G401 (cell line): ENCODE measurements at places on chromosomes 16 and 17.

GRCh38 chr17:68954146-68954896, 871 bp downstream of the ABCA8 start:
- no peak for DNase-seq

GRCh38 chr16:3152027-3152276, 17.1 kb downstream of the ZNF213 start:
- no peak for DNase-seq

DNA sequence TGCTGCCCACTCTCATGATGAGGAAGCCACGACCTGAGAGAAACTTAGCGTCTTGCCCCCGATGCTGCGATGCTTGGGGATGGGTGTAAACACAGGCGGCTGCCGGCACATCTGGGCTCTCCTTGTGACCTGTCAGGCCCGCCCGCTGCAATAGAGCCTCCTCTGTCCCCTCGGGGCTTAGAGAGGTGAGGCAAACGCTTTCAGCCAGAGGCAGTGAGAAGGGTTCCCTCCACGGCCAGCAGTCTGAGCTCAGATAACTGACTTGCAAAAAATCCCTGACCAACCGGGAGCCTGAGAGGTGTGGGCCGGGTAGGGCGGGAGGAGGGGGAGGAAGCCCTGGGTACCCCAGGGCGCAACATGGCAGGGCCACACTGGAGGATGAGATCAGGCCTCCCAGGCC, 260.6 kb downstream of the C16orf95 start:
- DNase-seq = no peak

DNA sequence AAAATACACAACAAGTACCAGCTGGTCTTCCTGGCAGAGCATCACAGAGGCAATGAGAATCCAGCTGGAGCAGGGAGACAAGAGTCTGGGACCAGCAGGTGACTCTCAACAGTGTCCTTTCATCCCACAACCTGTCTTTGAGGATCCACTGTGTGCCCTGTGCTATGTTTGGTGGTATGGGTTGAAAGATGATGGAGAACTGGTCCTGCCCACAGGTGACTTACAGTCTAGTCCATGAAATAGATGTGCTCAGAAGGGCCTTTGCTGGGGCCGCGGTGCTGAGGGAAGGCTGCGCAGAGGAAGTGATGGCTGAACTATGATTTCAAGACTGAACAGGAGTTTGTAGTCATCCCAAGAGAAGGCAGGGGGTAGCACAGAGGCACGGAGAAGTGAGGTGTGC, 17.9 kb downstream of the WNT3 start:
- DNase-seq = no peak
